Cardiac fibroblast (primary cell): ENCODE measurements at places on chromosomes 12 and 14.

GRCh38 chr12:15278816-15279658, 43.3 kb upstream of the PTPRO start:
- DNase-seq, result peak; percentile 93

DNA sequence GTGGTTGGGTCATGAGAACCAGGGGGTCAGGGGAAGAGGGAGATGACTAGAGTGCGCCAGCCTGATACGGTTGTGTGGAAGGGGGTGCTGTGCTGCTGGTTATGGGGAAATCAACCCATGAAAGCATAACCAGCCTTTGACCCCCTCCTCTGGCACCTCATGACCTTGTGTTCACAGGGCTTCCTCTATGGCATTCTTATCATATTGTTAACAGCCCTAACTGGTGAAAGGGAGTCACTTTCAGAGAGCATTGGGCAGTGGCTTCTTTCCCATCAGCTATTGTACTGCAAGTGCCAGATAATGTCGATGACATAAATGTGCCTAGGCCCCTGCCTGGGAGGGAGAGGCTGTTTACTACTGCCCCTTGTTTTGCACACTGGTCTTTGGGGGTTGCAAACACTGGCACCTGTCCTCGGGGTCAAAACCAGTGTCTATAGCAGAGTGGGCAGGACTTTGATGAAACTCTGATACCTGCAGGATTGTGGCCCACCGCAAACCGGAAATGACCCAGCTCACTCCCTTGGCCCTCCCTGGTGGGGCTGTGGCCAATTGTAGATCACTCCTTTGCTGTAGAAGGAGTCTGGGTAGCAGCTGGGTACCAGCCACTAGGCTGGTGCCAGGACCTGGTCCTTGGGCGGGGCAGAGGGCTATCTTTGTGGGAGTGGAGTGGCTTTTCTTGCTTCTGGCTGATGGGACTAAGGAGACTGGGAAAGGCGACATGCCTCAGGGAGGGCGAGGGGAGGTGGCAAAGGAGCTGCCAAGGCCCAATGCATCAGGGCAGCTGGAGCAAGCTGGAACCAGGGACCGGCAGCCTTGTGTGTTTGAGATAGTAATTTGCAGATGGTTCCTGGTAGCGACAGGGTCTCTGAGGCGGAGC, 634 bp upstream of the TMEM63C start:
- DNase-seq, result no peak

- DNase-seq, result no peak
Observed at GRCh38 chr12:129532707-129533499, 370.9 kb downstream of the TMEM132D start.

GRCh38 chr14:52538623-52539022, 13.7 kb downstream of the TXNDC16 start:
- DNase-seq, result no peak

- DNase-seq, result peak; percentile 67
Observed at GRCh38 chr14:41605550-41606281, 960 bp upstream of the LRFN5 start.

GRCh38 chr14:104549536-104550339, 29.8 kb upstream of the C14orf180 start:
- no peak for DNase-seq

- DNase-seq, result no peak
Observed at GRCh38 chr12:123886931-123887582, 85.6 kb downstream of the CCDC92 start.

GRCh38 chr12:5548152-5548943, 116.4 kb downstream of the NTF3 start:
- DNase-seq, result no peak

DNA sequence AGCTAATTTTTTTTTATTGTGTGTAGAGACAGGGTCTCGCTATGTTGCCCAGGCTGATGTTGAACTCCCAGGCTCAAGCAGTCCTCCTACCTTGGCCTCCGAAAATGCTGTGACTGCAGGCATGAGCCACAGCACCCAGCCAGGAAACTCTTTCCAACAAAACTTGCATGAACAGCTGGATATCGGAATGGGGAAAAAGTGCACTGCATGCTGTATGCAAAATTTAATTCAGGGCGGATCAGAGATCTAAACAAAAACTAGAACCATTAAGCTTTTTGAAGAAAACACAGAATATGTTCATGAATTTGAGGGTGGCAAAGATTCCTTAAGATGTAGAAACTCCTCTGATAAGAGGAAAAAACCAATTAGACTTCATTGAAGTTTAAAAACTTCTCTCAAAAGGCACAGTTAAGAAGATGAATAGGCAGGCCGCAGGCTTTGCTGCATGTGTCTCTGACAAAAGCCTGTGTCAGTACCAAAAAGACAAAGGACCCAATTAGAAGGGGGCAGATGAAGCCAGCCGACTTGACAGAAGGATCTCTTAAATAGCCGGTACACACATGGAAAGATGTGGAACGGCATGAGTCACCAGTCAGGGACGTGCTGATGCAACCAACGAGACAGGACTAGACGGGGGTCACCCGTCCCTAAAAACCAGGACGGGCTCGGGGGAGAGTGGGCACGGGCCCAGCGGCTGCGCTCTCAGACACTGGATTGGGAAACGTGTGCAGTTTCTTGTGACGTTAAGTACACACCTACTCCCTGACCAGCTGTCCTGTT, 34.8 kb upstream of the MMP17 start:
- DNase-seq, result peak; percentile 5

DNA sequence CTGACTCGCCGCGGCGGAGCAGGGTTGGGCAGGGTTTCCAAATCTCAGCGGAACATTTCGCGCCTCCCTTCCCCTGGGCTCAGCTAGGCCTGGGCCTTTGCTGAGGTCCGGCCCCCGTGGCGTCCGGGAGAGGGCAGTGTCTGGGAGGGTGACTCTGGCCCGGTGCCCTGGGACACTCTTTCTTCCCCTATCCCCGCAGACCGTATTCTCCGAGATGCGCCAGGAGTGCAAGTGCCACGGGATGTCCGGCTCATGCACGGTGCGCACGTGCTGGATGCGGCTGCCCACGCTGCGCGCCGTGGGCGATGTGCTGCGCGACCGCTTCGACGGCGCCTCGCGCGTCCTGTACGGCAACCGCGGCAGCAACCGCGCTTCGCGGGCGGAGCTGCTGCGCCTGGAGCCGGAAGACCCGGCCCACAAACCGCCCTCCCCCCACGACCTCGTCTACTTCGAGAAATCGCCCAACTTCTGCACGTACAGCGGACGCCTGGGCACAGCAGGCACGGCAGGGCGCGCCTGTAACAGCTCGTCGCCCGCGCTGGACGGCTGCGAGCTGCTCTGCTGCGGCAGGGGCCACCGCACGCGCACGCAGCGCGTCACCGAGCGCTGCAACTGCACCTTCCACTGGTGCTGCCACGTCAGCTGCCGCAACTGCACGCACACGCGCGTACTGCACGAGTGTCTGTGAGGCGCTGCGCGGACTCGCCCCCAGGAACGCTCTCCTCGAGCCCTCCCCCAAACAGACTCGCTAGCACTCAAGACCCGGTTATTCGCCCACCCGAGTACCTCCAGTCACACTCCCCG, 3.0 kb downstream of the WNT1 start:
- no peak for DNase-seq

DNA sequence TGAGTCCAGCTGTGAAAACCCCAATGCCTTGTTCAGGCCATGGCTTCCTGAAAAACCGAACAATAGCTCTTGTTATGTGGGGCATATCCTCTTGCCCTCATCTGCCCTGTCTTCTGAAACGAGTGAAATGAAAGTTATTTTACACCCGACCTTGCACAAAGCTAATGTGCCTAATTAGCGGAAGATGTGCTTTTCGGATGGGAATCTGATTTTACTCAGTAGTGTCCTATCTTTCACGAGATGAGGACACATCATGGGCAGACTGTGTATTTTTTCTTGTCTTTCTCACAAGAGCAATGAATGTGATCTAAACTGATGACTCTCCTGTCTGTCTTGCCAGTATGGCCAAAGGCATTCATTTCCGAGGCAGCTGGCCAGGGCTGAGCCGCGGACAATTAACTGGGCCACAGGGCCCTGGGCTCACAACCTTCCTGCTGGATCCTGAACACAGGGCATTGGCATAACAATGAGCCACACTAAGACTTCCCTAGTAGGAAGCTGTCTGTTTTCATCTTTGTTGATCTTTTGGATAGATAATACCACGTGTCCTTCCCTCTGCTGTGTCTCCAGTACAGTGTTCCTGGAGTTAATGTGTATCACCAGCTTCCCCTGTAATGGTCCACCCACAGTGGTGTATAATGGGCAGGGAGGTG, 86.0 kb upstream of the HIF1A start:
- peak; percentile 77 for DNase-seq

DNA sequence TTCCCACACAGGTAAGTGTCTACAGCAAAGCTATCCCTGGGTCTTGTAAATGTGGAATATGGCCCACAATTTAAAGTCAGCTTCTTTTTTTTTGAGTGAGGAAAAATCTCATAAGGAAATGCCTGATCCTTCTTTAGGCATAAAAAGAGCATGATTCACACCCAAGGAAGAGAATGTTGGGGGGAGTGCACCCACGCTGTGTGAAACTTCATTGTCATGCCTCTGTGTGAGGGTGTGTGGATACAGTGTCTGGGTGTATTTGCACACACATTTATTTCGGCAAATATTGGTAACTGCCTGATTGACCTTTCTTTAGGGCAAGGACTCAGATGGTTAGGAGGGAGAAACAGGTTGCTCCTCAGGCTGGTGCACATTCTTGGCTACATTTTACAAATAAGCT, 196.8 kb upstream of the STXBP6 start:
- DNase-seq, result no peak

- no peak for DNase-seq
Observed at GRCh38 chr12:11764837-11765236, 115.4 kb downstream of the ETV6 start.

DNA sequence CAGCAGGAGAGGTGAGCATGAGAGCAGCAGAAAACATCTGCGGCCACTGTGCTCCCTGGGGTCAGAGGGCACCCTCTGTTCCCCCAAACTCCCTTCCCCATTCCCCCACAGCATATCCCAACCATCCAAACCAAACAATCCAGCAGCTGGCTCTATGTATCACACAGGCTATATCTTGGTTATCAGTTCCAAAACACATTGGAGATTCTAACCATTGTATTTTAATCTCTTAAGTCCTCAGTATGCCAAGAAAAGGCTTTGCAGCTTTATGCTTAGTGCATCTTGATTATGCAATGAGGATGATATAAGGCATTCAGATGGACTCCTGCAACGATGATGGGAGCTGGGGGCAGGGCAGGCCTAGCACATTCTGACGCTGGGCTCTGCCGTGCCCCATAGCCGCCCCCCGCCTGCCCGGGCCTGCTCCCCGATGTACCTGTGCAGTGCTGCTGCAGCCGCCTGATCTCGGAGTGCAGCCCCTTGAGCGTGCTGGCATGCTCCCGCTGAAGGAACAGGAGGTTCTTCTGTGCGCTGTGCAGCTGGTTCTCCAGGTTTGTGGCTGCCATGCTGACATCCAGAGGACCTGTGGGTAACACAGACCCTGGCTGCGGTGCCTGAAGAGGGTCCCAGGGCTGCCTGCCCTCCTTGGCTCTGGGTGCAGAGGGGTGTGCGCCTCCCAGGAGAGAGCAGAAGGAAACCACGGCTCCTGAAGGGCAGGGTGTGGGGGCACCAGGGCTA, 29.6 kb downstream of the CCDC92 start:
- DNase-seq, result peak; percentile 68

- DNase-seq, result no peak
Observed at GRCh38 chr12:26928661-26929060, 9.1 kb downstream of the INTS13 start.

DNA sequence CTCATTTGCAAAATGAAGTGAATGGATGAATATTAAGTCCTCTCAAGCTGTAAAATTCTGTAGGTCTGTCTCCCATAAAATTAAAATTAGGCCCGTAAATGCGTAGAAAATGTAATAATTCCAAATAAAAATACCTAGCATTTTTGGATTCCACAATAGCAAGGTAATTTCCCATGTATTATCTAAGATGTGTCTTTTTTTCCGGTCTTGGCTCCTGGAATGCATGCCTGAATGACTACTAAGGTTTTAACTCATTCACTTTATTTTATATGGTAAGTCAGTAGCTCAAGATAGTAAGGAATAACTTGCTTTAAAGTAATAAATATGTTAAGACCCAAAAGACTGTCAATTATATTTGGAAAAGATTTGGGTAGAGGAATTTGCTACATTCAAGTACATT, 11.1 kb downstream of the TXNRD1 start:
- DNase-seq, result peak; percentile 82

GRCh38 chr12:31227401-31227981, 98.5 kb downstream of the SINHCAF start:
- no peak for DNase-seq

DNA sequence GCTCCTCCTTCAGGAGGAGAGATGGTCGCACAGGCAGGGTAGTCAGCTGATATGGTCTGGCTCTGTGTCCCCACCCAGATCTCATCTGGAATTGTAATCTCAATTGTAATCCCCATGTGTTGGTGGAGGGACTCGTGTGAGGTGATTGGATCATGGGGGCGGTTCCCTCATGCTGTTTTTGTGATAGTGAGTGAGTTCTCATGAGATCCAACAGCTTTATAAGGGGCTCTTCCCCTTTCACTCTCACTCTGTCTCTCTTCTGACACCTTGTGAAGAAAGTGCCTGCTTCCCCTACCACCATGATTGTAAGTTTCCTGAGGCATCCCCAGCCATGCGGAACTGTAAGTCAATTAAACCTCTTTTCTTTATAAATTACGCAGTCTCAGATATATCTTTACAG, 218.9 kb upstream of the TMTC1 start:
- no peak for DNase-seq

- DNase-seq, result peak; percentile 86
Observed at GRCh38 chr12:50074936-50075807, 10.0 kb upstream of the SMARCD1 start.

- no peak for DNase-seq
Observed at GRCh38 chr12:113207613-113208040, 13.6 kb upstream of the TPCN1 start.

- DNase-seq, result no peak
Observed at GRCh38 chr14:84671776-84672175, 858.2 kb upstream of the FLRT2 start.

- DNase-seq, result no peak
Observed at GRCh38 chr12:76786986-76787385, 23.1 kb downstream of the ZDHHC17 start.

- DNase-seq, result peak; percentile 71
Observed at GRCh38 chr12:108666401-108666881, 32.7 kb upstream of the SELPLG start.

GRCh38 chr14:101077481-101078074, 174.1 kb upstream of the RTL1 start:
- DNase-seq, result peak; percentile 29

DNA sequence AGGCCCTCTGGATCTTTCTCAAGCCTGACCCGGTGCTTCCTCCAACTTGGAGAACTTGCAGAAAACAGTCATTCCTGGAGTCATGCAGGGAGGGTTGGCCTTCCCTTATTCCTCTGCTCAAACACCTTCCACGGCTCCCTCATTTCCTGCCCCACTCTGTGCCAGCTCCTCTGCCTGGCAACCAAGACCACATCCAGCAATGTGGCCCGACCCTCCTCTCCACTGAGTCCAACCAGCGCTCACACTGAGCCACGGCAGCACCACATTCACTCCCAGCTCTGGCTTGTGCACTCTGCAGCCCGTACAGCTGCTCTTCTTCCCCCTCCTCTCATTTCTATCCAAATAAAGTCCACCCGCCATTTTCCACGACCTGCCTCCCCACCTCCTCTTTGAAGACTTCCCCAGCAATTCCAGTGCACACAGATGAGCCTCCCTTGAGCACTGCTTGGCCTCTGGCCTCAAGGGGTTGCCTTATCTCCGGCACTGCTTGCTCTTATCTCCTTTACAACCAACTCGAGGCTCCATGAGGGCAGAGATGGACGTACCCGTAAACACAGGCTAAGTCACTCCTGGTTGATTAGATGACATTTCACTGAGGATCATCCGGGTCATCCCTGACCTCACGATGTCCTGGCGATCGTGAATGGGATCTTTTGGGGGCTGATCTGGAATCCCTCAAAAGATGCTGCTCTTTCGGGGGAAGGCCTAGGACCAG, 5.4 kb downstream of the PGF start:
- no peak for DNase-seq

GRCh38 chr14:51012055-51012454, 67.8 kb upstream of the PYGL start:
- DNase-seq, result no peak
